ENCODE measurements at places on chromosomes 1 and 21. TPM values are rescaled to one million over a fixed set of nuclear protein-coding genes. Genes with fewer than 3 reads are reported as not detected.

The LMOD1 gene
- 638 TPM for total RNA-seq

The PLA2G2C gene
- total RNA-seq, result not detected

The F3 gene
- total RNA-seq, result 70.5 TPM

The RAD54L gene
- total RNA-seq, result 0.68 TPM

The EDN2 gene
- not detected for total RNA-seq

The SYT14 gene
- not detected for total RNA-seq

The BARHL2 gene
- not detected for total RNA-seq

The CELA3A gene
- 6.6 TPM for total RNA-seq

The CD247 gene
- total RNA-seq, result 1.6 TPM

The C1QTNF12 gene
- 2.9 TPM for total RNA-seq

The CYP4A11 gene
- not detected for total RNA-seq

Data from thoracic aorta (tissue), 2 donors.